Smooth muscle cell of the coronary artery (primary cell): ENCODE measurements at places on chromosomes 2 and 18. TPM values are rescaled to one million over a fixed set of nuclear protein-coding genes. Genes with fewer than 3 reads are reported as not detected.

Gene SULT1C2
- 1.1 TPM in 1 of 2 replicates, not detected in the other for total RNA-seq

Gene RAB31
- 54.3 and 72.1 TPM in 2 replicates for total RNA-seq

Gene AMMECR1L
- 13.3 and 13.9 TPM in 2 replicates for total RNA-seq

Gene AQP12B
- total RNA-seq = not detected in 2 replicates

Gene ABCG8
- not detected in 2 replicates for total RNA-seq

Gene LIMS3
- 1.8 and 8.4 TPM in 2 replicates for total RNA-seq

Gene RPL31
- 1,812 and 1,836 TPM in 2 replicates for total RNA-seq

Gene ARHGEF33
- 0.15 and 0.59 TPM in 2 replicates for total RNA-seq

Gene BUB1
- 1.3 and 9.5 TPM in 2 replicates for total RNA-seq

Gene POTEF
- total RNA-seq = not detected in 2 replicates

Gene RAPH1
- 12.4 and 16.5 TPM in 2 replicates for total RNA-seq
